ENCODE measurements at places on chromosomes 1 and 21.

DNA sequence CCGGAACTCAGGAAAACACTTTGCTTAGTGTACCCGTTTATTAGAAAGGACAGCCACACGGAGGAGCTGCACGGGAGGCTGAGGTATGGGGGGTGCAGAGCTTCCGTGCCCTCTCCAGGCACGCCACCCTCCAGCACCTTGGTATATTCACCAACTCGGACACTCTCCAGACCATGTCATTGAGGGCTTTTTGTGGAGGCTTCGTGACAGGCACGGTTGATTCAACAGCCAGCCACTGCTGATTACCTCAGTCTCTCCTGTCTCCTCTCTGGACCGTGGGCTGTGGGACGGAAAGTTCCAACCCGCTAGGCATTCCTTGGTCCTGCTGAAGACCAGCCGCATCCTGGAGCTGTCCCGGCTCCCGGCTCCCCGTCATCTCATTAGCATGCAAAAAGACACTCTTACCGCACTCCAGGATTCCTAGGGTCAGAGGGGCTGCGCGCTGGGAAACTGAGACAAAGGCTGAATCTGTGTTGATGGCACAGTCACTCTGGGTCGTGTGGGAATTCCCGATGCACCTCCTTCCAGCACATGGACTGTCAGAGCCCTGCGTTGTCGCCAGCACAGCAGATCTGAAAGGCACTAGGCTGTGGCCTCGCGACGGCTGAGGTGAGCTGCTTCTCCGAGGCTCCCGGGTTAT lies 65.6 kb downstream of the PRKCZ start:
- no peak for DNase-seq

DNA sequence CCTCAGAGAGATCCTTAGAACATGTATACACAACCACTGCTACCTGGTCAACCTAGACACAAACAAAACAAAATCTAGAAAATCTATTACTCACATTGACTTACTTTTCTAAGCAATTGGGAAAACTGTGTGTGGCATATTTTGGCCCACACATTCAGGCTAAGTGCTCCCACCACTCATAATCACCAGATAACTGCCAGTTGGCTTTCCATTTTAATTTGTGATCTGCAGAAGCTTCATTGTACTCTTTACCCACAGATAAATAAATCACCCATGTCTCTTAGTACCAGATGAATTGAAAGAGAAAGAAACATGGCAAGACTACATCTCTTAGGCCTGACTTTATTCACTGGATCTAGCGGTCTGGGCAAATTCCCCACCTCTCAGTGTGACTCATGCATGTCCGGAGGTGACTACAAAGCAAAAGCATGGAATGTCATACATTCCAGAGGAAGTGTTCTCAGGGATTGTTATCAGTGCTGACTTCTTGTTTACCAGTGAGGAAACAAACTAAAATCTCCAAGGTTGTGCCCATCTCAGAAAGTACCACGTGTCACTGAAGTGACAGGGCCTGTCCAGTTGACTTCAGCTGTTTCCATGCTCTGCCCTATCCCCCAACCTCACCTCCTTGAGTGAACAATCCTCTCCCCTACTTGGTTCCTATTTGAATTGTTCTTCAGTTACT lies 52.4 kb upstream of the BCL10 start:
- peak; percentile 100 for DNase-seq

DNA sequence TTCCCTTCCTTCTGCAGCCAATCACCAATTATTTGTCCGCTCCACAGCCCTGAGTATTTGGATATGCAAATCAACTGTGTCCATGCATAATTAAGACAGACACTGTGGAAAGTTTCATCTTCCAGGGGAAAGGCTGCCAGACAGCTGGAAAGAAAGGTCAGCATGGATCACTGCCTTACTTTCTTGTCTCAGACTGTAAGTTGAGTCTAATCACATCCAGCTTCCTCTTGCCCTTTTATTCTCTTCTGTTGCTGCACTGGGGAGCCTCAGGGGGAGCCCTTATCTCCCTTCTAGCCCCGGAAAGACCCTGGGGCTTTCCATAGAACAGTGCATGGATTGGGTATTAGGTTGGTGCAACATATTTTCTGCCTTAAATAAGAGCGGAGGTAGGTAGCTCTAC lies 182.9 kb downstream of the OMA1 start:
- DNase-seq = no peak

DNA sequence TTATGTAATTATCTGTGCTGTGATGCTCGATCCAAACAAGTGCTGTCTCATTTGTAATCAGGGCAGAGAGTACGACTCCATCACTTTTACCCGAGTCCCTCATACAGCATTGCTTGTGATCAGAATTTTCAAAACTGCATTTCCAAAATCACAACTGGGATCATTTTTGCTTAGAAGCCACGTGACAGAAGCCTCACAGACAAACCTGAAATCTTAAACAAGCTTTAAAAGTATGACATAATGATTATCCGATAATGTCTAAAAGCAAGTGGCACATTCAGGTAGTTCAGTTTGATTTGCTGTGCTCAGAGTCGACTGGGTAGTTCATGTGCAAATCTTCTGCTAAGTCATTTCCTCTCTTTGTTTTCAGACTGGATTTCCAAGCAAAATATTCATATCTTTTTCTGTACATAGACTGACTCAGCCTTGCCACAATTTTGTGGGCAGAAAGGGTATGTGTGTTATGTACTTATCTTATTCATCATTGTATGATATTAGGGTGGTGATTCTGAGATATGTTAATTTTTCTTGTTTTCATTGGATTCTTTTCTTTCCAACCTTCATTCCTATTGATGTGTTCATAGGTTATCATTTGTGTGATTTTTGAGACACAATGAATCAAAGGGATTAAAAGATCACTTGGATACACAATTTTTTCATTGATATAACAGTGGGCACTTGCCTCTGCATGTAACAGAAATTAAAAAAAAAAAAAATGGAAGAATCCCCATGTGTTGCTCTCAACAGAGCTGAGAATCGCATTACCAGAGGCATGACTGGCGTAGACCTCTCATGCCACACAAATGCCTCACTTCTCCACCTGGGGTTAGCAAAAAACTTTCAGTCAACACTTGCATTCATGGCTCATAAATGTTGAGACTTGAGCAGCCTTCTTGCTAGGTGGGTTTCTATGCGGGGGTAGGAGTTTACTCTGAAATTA lies 355.7 kb downstream of the LTN1 start:
- DNase-seq = peak; percentile 54

DNA sequence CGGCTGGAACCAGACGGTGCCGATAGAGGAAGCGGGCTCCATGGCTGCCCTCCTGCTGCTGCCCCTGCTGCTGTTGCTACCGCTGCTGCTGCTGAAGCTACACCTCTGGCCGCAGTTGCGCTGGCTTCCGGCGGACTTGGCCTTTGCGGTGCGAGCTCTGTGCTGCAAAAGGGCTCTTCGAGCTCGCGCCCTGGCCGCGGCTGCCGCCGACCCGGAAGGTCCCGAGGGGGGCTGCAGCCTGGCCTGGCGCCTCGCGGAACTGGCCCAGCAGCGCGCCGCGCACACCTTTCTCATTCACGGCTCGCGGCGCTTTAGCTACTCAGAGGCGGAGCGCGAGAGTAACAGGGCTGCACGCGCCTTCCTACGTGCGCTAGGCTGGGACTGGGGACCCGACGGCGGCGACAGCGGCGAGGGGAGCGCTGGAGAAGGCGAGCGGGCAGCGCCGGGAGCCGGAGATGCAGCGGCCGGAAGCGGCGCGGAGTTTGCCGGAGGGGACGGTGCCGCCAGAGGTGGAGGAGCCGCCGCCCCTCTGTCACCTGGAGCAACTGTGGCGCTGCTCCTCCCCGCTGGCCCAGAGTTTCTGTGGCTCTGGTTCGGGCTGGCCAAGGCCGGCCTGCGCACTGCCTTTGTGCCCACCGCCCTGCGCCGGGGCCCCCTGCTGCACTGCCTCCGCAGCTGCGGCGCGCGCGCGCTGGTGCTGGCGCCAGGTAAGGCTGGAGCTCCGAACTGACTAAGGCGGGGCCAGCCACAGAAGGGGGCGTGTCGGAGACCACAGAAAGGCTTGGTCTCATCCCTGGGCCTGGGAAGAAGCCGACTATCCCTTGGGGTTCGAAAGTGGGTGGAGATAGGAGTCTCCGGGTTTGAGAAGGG lies 486 bp downstream of the SLC27A3 start:
- DNase-seq = peak; percentile 18

DNA sequence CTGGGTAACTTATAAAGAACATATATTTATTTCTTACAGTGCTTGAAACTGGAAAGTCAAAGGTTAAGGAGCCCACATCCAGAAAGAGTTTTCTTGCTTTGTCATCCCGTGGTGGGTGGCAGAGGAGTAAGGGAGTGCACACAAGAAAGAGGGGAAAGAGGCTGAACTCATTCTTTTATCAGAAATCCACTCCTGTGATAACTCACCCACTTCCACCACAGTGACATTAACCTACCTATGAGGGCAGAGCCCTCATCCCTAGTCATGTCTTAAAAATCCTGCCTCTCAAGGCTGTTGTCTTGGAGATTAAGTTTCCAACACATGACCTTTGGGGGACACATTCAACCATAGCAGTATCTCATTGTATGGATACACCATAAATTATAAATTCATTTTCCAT lies 32.5 kb upstream of the RGS4 start:
- peak; percentile 46 for DNase-seq

- DNase-seq = peak; percentile 93
These were observed 207.5 kb downstream of the KCNT2 start for GRCh38 chr1:196400478-196401451.

DNA sequence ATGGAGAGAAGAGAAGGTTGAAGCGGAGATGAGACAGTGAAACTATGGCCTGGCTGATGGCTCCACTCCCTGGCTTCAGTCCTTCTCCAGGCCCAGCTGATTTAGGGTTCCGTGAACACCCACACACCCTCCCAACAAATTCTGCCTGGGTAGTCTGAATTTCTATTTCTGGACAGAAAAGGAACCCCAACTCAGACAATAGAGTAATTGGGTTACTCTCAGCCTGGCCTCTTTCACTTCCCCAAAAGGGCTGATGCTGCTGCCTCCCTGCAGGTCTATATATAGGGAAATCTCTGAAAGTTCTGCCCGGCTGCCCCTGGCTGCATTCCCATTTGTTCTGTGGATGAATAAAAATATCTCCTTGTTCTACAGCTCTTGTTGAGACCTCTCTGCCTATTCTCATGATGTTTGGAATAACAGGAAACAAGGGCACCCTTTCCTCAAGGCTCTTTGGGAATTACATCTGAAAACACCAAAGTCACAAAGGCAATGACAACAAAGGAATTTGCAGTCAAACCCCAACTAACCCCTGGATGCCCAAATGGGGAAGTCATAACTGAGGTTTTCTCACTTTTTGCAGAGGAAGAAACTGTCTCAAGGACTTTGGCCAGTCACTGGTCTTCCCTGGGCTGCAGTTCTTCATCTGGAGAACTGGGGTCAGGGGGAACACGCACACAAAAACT lies 11.4 kb upstream of the ZSCAN20 start:
- peak; percentile 27 for DNase-seq

DNA sequence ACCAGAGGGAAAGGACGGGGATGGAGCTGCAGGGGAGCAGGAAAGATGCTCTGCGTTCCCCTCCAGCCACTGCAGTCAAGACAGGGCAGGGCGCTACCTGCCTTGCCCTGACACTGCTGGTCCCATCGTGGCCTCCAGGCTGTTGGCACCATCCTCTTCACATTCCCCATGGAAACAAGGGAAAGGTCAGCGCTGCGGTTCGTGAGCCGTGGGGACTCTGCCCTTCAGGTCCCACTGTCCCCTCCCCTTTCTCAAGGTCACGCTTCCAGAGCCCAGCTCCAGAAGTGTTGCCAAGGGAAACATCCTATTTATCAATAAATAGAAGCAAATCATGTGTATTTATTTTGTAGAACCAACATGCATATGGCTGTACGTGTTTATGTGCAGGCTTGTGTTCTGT lies 56.0 kb downstream of the PGBD5 start:
- DNase-seq = no peak

GRCh38 chr1:10791105-10791951 lies 5.1 kb downstream of the CASZ1 start:
- peak; percentile 70 for DNase-seq

DNA sequence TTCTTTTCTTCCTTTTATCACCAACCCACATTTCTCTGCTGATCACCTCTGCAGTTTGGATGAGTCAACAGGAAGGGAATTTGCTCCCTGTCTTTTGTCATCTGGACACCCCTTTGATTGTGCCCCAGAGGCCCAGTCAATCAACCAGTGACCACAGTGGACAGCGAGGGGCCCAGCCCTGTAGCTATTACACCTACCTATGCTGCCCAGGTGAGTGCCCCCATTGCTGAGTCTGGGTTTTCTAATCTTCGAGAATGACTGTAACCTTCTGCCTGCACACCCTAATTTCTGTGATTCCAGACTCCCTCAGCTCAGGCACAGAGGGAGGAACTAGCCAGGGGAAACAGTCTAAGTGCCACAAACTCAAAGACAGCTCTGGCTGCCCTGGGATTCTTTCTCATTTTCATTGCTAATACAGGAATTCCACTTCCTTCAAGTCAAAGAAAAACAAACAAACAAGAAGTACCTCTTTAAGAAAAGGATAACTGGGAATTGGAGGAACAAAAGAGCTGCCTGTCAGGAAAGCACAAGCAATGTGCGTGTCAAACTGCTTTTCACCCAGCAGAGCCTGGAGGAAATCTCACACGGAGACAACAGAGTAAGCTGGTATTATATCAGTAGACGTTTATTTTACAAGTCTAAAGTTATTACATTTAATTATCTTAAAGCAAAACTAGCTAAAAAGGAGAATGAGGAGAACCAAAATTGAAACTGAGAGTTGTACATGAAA lies 311.1 kb downstream of the AJAP1 start:
- peak; percentile 2 for DNase-seq

- no peak for DNase-seq
These were observed 730 bp downstream of the CDC42SE1 start for GRCh38 chr1:151058692-151059091.

DNA sequence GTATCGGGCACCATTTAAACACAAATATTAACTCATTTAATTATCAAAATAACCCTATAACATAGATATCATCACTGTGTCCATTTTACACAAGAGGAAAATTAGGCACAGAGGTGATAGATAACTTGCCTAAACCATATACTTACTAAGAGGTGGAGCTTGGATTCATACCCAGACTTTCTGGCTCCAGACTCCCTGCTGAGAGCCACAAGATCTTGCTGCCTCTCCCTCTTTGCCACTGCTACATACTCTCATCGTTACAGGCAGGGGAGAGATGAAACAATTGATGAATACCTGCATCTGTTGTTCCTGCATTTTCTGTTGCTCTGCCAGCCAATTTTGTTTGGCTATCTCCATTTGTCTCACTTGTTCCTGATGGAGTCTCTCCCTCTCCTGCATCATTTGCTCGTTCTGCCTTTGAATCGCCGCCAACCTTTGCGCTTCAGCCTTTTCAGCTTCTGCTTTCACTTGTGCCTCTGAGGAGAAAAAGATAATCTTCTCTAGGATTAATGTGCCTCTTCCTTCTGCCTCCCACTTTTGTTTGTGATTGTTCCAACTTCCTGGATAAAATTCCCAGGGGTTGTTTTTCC lies 10.6 kb downstream of the GBP5 start:
- DNase-seq = no peak

- DNase-seq = peak; percentile 27
These were observed 209.5 kb downstream of the SMYD3 start for GRCh38 chr1:246297279-246298265.

GRCh38 chr1:150162582-150162861 lies 12.8 kb downstream of the PLEKHO1 start:
- no peak for DNase-seq

Measured in renal cortical epithelial cell (primary cell).